ENCODE measurements at places on chromosomes 5 and 9.

DNA sequence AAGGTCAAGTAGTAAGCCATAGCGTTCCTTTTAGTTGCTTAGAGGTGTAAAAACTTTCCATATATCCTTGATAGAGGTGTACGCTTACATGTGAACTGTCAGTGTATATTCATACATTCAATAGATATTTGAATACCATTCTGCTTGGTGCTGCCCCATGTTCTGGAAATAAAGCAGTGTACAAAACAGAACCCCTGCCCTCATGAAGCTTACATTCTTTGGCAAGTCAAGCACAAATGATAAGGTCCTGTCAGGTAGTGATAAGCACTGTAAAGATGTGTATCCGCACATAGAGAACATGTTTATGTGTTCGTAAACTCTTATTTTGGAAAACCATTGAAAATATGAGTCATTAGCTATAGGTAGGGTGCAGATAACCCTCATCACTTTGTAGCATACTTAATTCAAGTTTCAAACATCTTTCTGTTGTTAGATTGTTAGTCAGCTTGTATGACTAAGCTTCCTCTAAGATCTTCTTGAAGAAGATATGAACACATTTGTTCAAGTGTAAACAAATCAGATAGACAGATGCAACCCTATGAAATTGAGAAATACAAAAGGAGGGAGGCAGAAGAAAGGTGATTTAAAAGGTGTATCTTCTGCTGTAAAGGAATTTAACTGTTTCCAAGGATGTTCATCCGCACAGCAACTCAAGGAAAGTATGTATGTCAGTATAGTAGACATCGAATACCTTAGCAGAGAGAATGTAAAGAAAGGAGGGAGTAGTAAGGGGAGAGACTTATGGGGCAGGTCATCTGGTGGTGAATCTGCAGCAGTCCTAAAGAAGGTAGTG is 1.6 kb downstream of the GTF3C4 start:
- no peak for DNase-seq

- no peak for DNase-seq
Measured at GRCh38 chr9:128383007-128383753, 12.0 kb downstream of the URM1 start.

- DNase-seq: peak; percentile 57
Measured at GRCh38 chr9:130938652-130939404, at the start of gene FIBCD1. Gene FIBCD1, minus strand, starts transcription at chr9:130939247. Its CDS starts 640 bp downstream, at chr9:130938607.

DNA sequence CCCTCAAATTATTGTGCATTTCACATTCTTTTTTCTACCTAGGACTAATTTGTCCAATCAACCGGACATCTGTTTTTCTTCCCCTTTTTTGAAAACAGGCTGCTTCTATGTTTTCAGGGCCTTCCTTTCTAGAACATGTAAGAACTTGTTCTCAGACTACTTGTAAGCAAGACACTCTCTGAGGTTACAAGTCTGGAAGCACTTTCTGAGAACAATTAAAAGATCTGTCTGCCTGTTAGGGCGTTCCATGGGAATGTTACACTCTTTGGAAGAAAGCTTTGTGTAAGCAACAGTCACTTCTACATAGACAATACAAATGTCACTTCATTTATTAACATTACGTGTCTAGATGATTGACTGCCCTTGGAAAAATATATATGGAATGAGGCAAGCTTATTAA is 50.9 kb upstream of the HSPB3 start:
- DNase-seq: no peak

- DNase-seq: no peak
Measured at GRCh38 chr5:11323761-11324160, 562.7 kb upstream of the DAP start.

- no peak for DNase-seq
Measured at GRCh38 chr5:16486711-16487111, 21.1 kb upstream of the ZNF622 start.

DNA sequence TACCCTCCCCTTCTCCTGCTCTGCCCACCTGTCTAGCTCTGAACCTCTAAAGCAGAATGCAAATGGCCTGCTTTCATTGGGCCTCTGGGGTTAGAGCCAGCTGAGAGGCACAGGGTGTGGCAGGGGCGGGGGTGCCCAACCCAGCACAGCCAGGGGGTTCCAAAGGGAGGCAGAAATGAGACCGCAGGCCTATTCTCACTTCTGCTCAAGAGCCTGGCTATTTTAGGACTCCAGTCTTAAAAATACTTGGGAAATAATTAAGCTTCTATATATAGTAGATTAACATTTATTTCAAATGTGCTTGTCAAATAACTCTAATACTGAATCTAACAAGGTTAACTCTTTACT is 5.7 kb downstream of the QSOX2 start:
- DNase-seq: peak; percentile 54

GRCh38 chr9:93974151-93974550 is 19.0 kb upstream of the BARX1 start:
- no peak for DNase-seq

DNA sequence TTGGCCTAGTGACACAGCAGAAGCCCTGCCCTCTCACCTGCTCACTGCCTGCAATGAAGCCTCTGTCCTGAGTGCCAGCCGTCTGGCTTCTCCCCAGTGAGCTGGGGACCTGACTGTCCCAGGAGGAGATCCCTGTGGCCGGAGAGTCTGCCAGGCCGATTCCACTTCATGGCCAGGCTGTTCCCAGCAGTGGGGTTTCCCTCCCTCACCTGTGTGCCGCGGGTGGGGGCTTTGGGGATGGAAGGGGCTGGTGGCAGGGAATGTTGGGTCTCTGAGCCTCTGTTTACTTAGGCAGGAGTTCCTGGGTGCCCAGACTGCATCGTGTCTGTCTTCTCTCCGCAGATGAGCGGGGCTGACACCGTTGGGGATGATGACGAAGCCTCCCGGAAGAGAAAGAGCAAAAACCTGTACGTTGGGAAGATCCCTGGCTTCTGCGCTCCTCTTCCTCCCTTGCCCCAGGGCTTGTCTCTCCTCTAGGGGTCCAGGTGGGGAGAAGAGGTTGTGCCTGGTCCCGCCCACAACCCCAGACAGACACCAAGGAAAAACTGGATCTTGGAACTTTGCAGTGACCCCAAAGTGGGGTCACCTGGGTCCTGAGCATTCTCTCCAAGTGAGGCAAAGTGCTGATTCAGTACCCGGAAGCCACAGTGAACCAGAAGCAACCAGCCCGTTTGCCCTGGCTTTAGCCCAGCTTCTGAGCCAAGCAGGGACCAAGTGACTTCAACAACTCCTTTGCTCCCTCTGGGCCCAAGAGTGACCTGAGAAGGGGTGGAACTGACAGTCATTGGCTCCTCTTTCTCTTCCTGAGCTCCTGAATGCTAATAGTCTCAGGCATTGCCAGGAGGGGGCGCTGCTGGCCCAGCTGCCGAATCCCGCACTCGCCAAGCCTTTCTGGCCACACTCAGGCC is 127.7 kb downstream of the RGS3 start:
- DNase-seq: peak; percentile 77

GRCh38 chr9:132894862-132895835 is 16.5 kb downstream of the SPACA9 start:
- DNase-seq: no peak

- peak; percentile 38 for DNase-seq
Measured at GRCh38 chr9:104780796-104781395, 17.0 kb downstream of the NIPSNAP3B start.

GRCh38 chr9:94956731-94957130 is 230.2 kb downstream of the AOPEP start:
- no peak for DNase-seq

DNA sequence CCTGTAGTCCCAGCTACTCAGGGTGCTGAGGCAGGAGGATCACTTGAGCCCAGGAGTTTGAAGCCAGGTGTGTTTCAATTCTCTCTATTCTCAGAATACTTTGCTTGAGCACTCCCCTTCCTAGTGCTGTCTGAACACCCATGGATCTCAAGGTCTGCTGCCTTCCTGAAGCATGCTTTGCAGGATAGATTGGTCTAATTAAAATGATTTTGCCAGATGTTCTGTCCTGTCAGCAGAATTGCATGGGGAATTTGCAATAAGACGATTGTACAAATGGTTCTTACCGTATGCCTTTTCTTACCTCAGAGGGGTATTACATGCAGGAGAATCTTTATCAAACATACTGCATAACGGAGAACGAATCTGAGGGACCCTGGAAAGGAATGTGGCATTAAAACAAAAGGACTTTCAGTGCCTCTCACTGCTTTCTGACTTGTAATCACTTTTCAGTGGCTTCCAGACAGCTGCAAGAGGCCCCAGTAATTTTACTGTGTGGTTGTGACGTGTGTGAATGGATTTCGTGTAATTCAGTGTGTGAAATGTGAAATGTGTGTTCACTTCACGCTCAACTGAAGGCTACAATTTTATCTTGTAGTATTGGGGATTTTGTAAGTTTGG is 587.2 kb upstream of the SEMA6A start:
- no peak for DNase-seq

Measured in GM12865 (cell line).